ENCODE measurements at places on chromosomes 3 and 15.

GRCh38 chr3:105394177-105394576, 27.5 kb downstream of the ALCAM start:
- DNase-seq = peak; percentile 93

GRCh38 chr3:125141596-125142419, 70.7 kb downstream of the SLC12A8 start:
- peak; percentile 42 for DNase-seq

- no peak for DNase-seq
Measured at GRCh38 chr15:41043276-41043951, 72.7 kb downstream of the INO80 start.

DNA sequence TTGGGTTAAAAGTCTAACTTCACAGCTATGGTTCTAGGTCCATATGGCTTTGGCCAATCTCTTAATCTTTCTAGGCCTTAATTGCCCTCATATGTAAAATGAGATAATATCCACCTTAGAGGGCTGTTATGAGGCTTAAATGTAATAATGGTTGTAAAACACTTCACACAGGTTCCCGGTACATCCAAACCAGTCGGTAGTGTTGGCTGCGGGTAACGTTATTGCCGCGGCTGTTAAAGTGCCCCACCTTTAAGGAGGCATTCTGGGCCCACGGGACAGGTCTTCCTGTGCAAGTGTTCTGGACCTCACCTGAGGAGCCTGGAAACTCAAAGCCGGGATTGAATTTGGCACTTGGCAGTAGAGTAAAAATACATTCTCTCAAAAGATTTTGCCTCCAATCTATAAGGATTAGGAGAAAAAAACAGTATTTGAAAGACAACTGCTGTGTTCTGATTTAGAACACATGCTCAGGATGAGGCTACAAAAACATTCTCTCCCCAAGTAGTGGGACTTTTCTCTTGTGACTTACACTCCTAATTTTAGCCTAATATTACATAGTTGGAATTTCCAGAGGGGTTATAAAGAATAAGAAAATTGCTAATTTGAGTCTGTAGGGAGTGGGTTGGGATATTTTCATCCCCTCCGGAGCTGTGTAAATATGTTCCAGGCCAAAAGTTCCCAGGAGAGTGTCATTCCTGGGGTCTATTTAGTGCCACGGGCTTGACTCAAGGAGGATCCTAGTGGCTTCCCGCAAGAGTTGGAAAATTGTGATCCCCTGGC, 44.9 kb upstream of the TSEN2 start:
- DNase-seq = no peak

DNA sequence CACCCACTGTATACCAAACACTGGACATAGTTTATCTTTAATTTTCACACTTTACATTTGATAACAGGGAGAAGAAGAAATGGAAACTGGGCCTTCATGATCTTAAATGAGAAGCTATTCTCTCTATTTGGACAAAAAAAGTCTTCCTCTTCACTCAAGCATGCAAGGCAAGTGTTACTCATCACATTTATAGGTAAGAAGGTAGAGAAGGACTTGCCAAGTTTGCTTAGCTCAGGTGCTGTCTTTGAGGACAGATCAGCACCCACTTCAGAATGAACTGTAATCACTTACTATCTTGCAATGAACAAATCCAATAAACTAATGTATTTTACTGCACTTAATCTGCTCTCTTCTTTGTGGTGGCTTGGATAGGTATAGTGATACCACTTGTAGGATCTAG, 1.1 kb upstream of the MYH15 start:
- DNase-seq = peak; percentile 10

DNA sequence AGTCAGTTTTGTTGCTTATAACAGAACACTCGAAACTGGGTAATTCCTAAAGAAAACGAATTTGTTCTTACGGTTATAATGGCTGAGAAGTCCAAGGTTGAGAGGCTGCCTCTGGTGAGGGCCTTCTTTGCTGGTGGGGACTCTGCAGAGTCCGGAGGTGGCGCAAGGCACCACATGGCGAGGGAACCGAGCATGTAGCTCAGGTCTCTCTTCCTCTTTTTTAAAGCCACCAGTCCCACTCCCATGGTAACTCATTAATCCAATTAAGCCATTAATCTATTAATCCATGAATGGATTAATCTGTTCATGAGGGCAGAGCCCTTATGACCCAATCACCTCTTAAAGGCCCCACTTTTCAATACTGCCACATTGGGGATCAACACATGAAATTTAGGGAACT, 50.0 kb downstream of the ROPN1B start:
- DNase-seq = no peak

DNA sequence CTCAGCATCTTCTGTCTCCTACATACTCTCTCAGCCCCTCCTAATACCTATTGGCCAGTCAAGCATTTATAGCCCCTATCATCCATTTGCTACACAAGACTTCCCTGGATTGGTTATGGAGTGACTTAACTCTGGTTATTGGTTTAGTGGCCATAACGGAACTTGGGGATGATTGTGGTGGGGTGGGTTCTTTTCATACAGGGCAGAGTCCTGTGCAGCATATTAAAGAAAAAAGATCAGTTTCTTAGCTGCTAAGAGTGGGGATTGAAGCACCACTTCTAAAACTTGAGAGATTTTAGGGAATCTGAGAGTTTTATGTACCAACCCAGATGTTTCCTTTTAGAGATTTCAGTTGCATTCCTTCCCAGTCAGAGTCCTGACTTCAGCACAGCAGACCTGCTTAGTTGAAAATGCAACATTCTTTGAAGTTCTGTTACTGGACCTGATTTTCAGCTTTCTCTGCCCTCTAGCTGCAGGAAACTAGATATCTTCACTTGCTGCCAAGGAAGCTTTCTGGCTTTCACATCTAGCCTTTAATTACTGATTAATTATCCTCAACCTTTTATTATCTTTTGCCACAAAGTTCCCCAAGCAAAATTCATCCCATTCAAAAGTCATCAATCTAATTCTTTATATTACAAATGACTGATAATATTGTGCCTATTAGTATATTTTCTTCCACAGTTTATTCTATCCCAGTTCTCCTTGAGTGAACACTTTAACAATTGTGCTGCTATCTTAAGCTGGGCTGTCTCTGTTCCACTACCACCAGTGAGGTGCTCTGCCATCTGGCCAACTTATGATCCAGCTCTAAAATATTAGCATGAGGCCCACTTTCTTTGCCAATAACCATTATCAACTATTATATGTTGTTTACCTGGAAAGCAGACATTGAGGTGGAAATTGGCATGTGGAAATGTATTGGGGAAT, 906.0 kb upstream of the ALCAM start:
- DNase-seq = peak; percentile 51

GRCh38 chr15:91517491-91518200, 335.9 kb upstream of the SLCO3A1 start:
- DNase-seq = peak; percentile 31

DNA sequence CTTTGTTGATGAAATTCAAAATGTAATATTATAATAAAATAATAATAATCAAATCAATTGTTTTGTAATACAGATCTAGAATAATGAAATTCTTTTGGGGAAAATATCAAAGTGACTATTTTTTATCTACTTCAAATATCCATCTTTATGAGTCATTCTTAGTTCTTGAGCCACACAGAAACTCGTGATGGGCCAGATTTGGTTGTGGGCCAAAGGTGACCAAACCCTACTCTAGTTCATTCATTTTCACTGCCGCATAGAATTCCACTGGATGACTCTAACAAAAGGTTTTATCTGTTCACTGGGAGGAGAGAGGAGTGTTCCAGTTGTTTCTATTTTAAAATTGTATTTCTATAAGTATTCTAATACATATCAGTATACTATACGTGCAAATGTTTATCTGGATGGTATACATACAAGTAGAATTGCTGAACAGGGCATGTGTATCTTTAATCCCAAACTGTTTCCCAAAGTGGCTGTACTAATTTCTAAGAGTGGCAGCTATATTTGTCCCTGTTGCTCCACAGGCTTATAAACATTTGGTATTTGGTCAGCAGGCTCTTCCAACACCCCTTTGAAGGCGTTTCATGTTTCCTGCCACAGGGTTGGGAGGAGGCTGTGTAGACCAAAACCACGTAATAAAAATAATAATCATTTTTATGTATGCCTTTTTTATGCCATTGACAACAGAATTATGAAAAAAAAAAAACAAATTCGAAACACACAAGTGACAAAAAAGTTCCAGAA, 7.3 kb upstream of the RTP3 start:
- no peak for DNase-seq
